Spinal cord (tissue), 10 donors: ENCODE measurements at places on chromosomes 16 and 17. TPM values are rescaled to one million over a fixed set of nuclear protein-coding genes. Genes with fewer than 3 reads are reported as not detected.
A peak's percentile ranks its signal among the peaks of the same experiment; 100 is the strongest.

- H3K27ac ChIP-seq: peak overlapping the region; percentile 41
- peaks cover 14% of the 10 kb centered on the region for H3K36me3 ChIP-seq
- H3K4me3 ChIP-seq: no peak overlapping the region
- no peak for DNase-seq
- no peaks in the 10 kb centered on the region for H3K27me3 ChIP-seq
Measured at GRCh38 chr16:87966685-87967185, 15.5 kb downstream of the BANP start.

CCDC154 gene
- total RNA-seq: 2.2 TPM

USP43 gene
- total RNA-seq: 3.9 TPM

- H3K4me1 ChIP-seq: no peaks in the 10 kb centered on the region
- H3K27ac ChIP-seq: no peak overlapping the region
- H3K27me3 ChIP-seq: no peaks in the 10 kb centered on the region
- DNase-seq: no peak
Measured at GRCh38 chr17:39916918-39917317, 1.5 kb downstream of the GSDMB start.

GRCh38 chr16:57684626-57685358 is 9.8 kb upstream of the DRC7 start:
- no peaks in the 10 kb centered on the region for H3K27me3 ChIP-seq
- H3K36me3 ChIP-seq: no peaks in the 10 kb centered on the region
- no peak overlapping the region for H3K27ac ChIP-seq
- no peak overlapping the region for H3K4me3 ChIP-seq
- DNase-seq: no peak

DNA sequence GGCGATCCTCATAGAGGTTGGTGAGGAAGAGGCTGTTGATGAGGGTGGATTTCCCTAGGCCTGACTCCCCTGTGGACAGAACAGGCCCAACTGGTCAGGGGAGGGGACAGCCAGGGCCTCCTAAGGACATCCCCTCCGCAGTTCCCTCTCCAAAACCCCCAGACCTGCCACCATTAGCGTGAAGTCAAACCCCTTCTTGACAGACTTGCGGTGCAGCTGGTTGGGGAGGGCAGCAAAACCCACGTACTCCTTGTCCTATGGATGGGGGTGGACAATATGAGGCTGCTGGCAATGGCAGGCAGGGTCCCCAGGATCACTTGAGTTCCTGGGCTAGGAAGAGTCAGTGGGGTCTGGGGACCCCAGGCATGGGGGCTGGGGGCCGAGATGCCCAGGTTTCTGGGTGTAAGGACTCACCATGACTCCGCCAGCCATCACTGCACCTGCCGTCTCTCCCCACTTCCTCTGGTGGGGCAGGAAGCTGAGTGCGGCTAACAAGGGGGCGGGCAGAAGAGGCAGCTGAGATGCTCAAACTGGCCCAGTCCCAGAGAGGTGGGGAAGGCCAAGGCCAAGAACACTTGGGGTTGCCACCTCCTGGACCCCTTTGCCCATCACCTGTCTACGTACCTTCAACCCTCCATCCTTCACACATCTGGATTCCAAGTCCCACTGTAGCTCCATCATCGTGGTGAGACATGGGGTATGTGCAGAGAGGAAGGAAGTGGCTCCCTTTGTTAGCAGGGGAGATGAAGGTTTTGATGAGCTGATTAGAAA is at the start of gene SEPTIN1:
SEPTIN1 (minus strand) TSS at position 451 of the 771 bp plus-strand sequence; CDS start at position 432, 19 bp downstream.
- no peaks in the 10 kb centered on the region for H3K27me3 ChIP-seq
- no peak within 1 kb of the TSS for H3K4me3 ChIP-seq
- H3K36me3 ChIP-seq: peaks cover 5% of the 10 kb centered on the region
- H3K27ac ChIP-seq: no peak within 1 kb of the TSS

DNAH17 gene
- total RNA-seq: 0.61 TPM

ABCA3 gene
- 61.0 TPM for total RNA-seq

DNA sequence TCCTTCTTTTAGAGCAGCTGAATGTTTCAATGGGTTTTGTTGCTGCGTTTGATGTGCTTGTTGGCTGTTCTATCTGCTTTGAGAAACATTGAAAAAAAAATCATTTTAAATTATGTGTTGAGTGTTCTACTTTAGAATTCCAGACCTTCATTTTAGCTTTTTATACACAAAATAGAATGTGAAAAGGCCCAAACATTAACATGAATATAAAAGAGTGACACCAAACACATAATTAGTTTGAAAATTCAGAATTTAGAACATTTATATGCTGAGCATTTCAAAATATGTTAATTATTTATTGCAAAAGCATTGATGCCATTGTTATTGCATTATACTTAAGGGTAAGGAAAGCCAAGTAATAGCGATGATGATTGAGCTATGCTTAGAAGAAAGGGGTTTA is 2.9 kb downstream of the NFAT5 start:
- no peaks in the 10 kb centered on the region for H3K27me3 ChIP-seq
- peaks cover 5% of the 10 kb centered on the region for H3K4me1 ChIP-seq
- no peak overlapping the region for H3K4me3 ChIP-seq
- H3K36me3 ChIP-seq: no peaks in the 10 kb centered on the region
- DNase-seq: no peak
- H3K27ac ChIP-seq: no peak overlapping the region

DNA sequence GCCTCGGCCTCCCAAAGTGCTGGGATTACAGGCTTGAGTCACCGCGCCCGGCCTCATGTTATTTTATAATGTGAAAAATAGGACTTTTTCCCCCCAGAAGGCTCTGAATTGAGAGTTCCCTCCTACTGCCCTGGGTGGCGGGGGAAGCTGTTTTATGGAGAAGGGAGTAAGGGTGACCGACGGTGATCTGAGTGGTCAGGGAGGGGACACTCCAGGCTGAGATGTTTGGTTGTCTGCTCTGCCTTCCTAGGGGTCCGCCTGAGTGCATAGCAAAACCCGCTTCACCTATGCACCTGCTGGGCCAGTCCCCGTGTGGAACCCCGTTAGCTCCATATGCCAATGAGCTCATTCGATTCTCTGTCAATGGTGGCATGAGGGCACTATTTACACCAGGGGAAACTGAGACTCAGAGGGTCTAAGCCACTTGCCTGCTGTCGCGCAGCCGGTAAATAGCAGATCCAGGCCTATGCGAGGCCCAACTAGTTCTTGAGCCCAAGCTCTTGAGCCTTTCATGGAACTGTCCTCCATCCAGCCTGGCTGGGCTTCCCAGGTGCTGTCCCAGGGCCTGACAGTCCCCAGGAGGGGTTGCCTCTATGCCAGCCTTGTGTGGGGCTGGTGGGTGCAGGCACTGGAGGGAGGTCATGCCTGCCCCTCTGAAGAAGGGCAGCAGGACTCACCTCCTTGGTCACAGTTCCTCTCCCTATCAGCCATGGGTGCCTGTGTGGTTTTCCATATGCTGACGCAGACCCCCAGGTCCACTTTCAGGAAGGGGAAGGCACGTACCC is 1.7 kb upstream of the GJD3 start:
- no peak overlapping the region for H3K27ac ChIP-seq
- peaks cover 24% of the 10 kb centered on the region for H3K4me1 ChIP-seq
- H3K36me3 ChIP-seq: no peaks in the 10 kb centered on the region
- peaks cover 27% of the 10 kb centered on the region for H3K27me3 ChIP-seq

- no peaks in the 10 kb centered on the region for H3K36me3 ChIP-seq
- peaks cover 3% of the 10 kb centered on the region for H3K4me1 ChIP-seq
- no peak for DNase-seq
- no peak overlapping the region for H3K4me3 ChIP-seq
Measured at GRCh38 chr17:61131585-61131984, 268.1 kb upstream of the TBX2 start.

GRCh38 chr16:49280105-49280741 is 1.4 kb downstream of the CBLN1 start:
- no peak overlapping the region for H3K27ac ChIP-seq
- no peak for DNase-seq
- peaks cover 58% of the 10 kb centered on the region for H3K4me1 ChIP-seq

NOG gene
- 7.5 TPM for total RNA-seq

- no peaks in the 10 kb centered on the region for H3K27me3 ChIP-seq
- H3K27ac ChIP-seq: no peak overlapping the region
- no peaks in the 10 kb centered on the region for H3K4me1 ChIP-seq
- H3K36me3 ChIP-seq: no peaks in the 10 kb centered on the region
Measured at GRCh38 chr16:29736112-29736511, 9.7 kb downstream of the C16orf54 start.

DNA sequence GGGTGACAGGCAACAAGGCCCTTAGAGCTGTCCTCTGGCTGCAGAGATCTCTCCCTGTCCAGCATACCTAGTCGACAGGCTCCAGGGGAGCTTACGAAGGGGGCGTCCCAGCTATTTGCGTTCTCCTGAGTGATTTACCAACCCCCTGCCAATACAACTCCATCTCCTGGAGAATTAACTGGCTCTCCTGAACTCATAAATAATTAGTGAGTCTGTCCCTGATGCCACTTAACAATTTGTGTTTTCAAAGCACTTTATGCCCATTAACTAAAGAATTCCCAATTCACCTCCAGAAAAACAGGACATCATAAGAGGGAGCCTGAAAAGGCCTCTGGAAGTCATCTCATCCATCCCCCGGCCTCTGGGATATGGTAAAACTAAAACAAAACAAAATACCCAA is 26.7 kb downstream of the SDK2 start:
- H3K36me3 ChIP-seq: no peaks in the 10 kb centered on the region
- H3K27me3 ChIP-seq: no peaks in the 10 kb centered on the region
- DNase-seq: no peak

DNA sequence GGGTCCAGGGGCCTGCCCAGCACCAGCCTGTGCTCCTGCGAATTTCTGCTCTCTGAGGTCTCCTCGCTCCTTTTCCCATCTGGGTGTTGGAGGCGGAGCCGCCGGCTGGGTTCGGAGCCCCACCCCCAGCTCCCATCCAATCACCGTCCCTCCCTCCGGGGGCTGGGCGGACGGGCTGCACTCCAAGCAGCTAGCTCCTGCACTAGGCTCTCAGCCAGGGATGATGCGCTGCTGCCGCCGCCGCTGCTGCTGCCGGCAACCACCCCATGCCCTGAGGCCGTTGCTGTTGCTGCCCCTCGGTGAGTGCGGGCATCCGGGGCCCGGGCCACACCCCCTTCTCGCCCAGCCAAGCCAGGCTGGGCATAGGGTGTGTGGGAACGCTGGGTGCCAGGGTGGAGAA is at the start of gene NRN1L:
NRN1L (plus strand) TSS at position 202 of the 400 bp plus-strand sequence; CDS start at position 221, 19 bp downstream.
- H3K27ac ChIP-seq: peak within 1 kb of the TSS; percentile 33
- peaks cover 26% of the 10 kb centered on the region for H3K4me1 ChIP-seq
- no peaks in the 10 kb centered on the region for H3K27me3 ChIP-seq
- peaks cover 68% of the 10 kb centered on the region for H3K36me3 ChIP-seq
- DNase-seq: peak; percentile 94

DNA sequence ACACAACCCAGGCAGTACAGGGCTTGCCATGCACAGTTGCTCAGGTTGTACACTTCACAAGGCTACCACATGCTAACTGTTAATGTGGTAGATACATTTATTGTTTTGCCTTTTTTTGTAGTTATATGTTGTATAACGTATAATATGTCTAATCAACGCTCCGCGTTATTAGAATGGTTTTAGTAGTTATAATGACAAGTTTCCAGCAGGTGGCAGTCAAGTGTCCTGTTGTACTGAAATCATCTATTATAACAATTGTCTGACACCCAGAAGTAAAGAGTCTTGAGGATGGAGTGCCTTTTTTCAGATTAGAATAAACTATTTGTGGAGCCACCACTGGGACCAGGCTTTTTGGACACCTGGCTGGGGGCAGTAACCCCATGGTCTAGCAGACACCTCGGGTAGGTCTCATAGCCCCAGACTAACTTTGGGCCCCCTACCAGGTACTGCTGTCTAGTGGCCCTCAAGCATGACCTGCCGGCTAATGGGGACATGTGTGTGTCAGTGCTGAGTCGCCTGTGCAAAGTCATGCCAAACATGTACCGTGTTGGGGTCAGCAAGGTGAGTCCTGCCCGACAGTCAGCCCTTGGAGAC is 32.8 kb downstream of the MYO15A start:
- DNase-seq: peak; percentile 24
- H3K4me3 ChIP-seq: no peak overlapping the region
- no peaks in the 10 kb centered on the region for H3K36me3 ChIP-seq
- no peaks in the 10 kb centered on the region for H3K27me3 ChIP-seq

DNA sequence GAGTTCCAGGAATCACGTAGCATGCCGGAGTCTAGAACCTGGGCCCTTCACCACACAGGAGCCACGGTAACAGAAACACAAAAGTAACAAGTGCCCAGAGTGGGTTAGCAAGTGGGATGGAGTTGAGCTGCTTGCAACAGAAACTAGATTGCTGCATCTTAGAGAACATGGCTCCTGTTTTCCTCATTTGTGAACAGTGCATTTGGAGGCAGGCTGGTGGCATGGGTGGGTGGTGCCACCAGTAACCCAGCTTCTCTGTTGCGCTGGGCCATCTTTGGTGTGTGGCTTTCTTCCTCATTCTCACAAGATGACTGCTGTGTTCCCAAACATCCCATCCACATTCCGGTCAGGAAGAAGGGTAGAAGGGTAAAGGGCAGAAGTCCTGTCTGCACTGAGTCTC is 95.5 kb downstream of the KATNIP start:
- DNase-seq: no peak
- no peak overlapping the region for H3K27ac ChIP-seq
- H3K36me3 ChIP-seq: peaks cover 22% of the 10 kb centered on the region
- no peaks in the 10 kb centered on the region for H3K27me3 ChIP-seq
- H3K4me1 ChIP-seq: no peaks in the 10 kb centered on the region
- H3K4me3 ChIP-seq: no peak overlapping the region

DNA sequence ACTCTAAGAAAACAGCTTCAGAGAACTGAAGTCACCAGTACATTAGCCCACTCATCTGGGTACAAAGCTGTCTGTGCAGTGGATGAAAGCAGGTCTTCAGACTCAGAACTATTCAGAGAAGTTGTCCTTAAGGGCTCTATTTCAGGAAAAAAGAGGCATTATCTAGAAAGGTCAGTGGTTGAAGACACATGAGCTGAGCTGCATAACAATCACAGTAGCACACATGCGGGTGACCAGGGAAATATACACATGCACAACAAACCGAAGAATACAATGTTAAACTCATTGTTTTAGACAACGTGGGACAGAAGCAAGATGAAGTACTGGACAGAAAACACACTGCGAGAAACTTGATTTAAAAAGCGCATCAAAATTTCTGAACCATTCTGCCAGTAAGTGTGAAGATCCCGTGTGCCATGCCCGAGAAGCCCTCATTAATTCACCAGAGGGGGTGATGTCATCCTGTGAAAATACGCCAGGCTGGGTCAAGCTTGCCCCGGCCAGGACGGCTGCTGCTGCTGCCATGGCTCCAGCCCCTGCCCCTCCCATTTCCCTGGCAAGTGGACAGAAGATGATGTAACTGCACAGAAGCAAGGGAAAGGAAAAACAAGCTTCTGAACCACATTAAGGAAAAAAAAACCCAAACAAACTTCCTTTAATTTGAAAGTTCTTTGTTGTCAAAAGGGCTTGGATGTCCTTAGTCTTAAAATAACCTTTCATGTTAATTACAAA is 10.1 kb downstream of the DYNC1LI2 start:
- DNase-seq: peak; percentile 96
- peaks cover 39% of the 10 kb centered on the region for H3K4me1 ChIP-seq
- peak overlapping the region; percentile 96 for H3K27ac ChIP-seq
- no peak overlapping the region for H3K4me3 ChIP-seq
- peaks cover 57% of the 10 kb centered on the region for H3K36me3 ChIP-seq

DNA sequence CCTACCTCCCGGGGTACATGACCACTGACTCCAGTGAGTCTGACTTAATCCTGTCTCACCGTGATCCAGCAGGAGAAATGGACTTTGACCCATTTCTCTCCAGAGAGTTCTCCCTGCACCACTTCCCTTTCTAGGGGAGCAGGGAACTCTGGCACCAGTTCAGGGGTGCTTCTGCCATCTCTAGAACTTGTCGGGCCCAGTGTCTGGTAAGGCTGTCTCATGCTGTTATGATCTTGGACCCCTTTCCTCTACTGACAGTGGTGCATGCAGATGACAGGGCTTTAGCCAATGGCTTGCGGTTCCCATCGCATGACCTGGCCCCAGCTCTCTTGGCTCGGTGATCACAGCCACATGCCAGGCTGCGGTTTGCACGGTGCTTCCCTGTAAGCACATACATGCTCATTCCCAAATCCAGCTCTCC is 62.0 kb downstream of the SLC39A11 start:
- no peaks in the 10 kb centered on the region for H3K27me3 ChIP-seq
- no peak overlapping the region for H3K4me3 ChIP-seq
- no peak for DNase-seq
- no peaks in the 10 kb centered on the region for H3K4me1 ChIP-seq

FBXO39 gene
- total RNA-seq: not detected

NPIPB2 gene
- total RNA-seq: 5.0 TPM
